Left forelimb (tissue), 1 donor: ENCODE measurements at places on chromosomes 4 and X.

DNA sequence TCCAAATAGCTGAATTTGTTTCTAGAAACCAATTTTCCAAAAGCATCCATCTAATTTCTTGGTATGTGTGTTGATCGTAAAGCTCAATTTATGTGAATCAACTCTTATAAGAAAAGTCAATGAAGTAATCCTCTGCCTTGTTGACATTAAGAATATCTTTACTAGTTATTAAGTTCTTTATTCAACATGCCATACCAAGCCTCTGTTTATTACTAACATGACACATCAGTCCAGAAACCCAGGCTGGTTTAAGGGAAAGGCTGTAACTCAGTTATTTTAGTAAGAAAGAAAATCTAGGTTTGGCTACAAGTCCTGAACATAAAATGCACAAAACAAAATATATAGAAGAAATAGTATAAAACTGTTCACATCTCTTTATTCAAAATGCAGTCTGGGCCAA lies 48.0 kb downstream of the KLHL34 start:
- no peak for DNase-seq

- DNase-seq = no peak
Observed at GRCh38 chr4:111187108-111187507, 564.2 kb upstream of the PITX2 start.

DNA sequence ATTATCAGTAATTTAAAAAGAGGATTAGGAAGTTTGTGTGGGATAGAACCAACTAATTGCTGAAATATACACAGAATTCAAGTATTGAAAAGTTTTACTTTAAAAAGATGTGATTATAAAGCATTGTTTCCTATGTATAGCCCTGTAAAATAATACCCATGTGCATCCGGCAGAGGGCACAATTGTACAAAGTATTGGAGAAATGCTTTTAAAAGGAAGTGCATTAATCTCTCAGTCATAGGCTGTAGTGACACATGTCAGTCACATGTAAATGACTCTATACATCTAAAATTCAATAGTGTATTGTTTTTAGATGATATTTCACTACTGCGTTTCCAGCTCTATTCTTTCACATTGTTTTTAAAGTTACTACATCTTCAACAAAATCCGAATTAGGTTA lies 9.7 kb upstream of the GEMIN8 start:
- no peak for DNase-seq

DNA sequence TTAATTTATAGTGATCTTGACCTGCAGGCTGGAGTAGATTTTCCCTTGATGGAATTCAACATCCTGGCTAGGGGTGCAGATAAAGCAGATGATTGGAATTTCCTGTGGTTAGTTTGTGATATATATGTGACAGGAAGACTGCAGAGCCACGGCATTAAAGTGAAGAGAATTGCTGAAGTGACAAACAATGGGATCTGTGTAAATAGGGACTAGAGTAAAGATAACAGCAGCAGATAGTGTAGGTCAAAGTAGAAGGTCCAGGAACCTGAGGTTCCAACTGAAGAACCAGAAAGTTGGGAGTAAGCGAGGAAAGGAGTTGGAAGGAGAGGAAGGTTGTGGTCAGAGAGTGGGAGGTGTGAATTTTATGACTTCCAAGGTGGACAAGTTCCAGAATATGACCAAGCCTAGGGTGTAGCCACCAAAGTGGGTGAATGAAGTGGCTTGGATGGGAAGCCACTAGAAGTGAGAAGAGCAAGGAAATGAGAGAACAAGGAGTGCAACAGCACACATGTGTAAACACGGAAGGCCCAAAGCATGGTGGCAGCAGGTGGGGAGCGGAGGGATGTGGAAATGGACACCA lies 325.0 kb downstream of the RAB28 start:
- DNase-seq = no peak

DNA sequence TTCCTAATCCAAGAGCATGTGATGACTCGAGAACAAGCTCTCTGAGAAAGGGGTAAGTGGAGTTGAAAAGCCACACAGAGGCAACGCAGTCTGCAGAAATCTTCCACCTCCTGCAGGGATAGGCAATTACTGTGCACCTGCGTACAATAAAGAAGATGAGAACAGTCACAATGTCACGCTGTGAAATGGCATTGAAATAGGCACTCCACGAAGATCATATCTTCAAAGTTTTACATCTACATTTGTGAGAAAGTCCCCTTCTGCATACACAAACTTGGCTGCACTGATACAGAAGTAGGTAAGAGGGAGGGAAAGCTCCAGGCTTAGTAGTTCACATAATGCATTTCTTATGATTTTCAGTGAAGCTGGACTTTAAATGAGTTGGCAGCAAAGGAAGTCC lies 27.1 kb downstream of the DDX60L start:
- no peak for DNase-seq

- DNase-seq = no peak
Observed at GRCh38 chr4:7254736-7255487, 62.6 kb downstream of the SORCS2 start.

DNA sequence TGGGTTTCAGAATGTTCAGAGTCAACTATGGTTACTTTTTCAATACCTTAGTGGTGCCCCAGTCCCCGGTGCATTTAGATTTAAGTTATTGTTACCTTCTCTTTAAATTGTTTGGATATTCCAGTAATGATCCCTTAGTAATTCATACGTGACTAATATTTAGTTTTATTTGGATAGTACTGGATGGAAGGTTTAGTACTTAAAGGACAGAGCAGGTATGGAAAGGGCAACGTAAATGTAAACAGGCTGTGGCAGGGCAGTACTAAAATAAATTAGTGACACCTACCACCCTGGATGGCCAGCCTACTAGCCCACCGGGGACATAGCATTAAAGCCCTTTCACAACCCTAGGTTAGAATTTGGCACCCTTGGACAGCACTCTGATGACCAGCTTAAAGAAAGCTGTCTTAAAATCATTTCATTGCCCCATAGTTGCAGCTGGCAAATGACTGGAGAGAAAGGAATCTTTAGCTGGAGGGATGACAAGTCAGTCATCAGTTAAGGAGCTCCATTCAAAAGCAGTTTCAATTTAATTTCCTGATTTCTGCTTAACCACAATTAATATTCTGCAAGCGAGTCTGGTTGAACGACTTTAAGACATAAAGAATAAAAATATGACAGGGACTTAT lies 16.4 kb downstream of the PLP1 start:
- DNase-seq = no peak

DNA sequence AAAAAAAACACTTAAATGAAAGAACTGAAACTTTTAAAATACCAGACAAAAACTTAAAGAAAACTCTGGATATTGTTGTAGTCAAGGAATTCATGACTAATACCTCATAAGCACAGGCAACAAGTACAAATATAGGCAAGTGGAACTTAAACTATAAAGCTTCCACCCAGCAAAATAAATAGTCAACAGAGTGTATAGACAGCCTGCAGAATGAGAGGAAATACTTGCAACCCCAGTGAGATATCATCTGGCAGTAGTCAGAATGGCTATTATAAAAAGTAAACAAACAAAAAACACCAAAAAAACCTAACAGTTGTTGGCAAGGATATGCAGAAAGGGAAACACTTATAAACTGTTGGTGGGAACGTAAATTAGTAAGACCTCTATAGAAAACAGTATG lies 9.6 kb upstream of the RPS6KA6 start:
- DNase-seq = no peak

GRCh38 chr4:130699004-130699403 lies 1603.1 kb downstream of the C4orf33 start:
- DNase-seq = no peak

DNA sequence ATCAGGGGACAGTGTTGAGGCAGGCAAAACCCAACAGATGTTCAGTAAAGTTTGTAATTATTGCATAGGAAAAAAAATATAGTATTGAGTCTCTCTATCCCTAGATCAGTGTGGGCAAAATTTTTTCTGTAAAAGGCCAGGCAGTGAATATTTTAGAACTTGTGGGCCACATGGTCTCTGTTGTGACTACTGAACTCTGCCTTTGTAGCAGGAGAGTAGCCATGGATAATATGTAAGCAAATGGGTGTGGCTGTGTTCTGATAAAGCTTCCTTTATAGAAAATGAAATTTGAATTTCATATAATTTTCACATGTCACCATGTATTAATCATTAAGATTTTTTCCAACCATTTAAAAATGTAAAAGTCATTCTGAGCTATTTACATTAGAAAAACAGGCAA lies 193.1 kb downstream of the MID1 start:
- no peak for DNase-seq

DNA sequence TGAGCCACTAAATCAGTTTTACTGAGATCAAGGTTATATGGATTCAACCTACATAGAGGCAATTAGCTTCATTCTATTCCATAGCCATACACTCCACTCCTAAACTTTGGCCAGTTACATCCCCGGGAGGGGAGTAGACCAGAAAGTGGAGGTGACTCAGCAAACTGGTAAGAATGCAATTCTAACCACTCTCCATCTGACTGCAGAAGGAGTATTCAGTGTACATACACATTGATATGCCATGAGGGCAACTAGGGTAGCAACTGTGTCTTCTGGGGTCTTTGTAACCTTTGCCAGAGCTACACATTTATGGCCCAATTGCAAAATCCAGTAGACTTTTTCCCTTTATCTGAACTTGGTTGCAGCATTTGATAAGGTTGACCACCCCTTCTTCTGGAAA lies 7.6 kb downstream of the SLC25A43 start:
- no peak for DNase-seq

DNA sequence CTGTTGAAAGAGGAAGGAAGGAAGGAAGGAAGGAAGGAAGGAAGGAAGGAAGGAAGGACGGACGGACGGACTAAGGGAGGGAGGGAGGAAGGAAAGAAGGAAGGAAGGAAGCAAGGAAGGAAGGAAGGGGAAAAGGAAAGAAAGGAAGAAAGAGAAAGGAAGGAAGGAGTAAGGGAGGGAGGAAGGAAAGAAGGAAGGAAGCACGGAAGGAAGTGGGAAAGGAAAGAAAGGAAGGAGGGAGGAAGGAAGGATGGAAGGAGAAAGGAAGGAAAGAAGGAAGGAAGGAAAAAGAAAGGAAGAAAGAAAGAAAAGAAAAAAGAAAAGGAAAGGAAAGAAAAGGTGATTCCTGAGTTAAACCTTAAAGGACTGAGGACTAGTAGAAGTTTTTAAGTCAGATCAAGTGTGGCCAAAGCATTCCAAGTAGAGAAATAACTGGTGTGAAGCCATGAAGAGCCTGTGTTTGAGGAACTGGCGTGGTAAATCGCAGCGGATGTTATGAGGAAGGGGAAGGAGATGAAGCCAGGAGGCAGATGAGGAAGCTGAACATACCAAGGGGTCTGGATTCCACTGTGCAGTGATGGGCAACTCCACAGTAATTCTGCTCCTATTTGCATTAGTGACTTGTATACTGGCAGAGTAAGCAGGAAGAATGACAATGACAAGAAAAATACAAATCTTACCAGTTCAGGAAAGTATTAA lies 163.5 kb downstream of the MGST2 start:
- DNase-seq = no peak

- no peak for DNase-seq
Observed at GRCh38 chr4:147513091-147513490, 32.2 kb downstream of the EDNRA start.
